ENCODE measurements at places on chromosomes 4 and X. TPM values are rescaled to one million over a fixed set of nuclear protein-coding genes. Genes with fewer than 3 reads are reported as not detected.

GRCh38 chr4:101337688-101338087 is 9.6 kb downstream of the PPP3CA start:
- no peak for DNase-seq

Gene CBLL2
- total RNA-seq, result not detected

Gene ARAP2
- 2.9 TPM for total RNA-seq

Gene PNMA6A
- 1.4 TPM for total RNA-seq

DNA sequence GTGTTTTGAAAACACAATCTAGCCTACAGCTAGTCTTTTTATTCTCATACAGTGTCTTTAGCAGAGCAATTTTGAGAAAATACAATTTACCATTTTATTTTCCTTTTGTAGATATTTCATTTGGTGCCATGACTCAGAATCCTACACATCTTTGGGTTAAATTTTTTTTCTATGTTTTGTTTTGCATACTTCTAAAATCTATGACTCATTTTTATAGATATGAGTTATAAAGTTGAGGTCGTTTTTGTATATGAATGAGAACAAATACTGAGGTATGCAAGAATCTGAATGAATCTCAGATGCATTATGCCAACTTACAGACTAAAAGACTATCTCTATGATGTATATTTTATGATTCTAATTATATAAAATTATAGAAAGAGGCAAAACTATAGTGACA is 206.5 kb upstream of the ANXA10 start:
- no peak for DNase-seq

Gene DDX53
- not detected for total RNA-seq

GRCh38 chrX:3257471-3257870 is 89.0 kb downstream of the MXRA5 start:
- DNase-seq, result no peak

- DNase-seq, result no peak
These were observed 148.8 kb downstream of the MGST2 start for GRCh38 chr4:139814323-139815015.

DNA sequence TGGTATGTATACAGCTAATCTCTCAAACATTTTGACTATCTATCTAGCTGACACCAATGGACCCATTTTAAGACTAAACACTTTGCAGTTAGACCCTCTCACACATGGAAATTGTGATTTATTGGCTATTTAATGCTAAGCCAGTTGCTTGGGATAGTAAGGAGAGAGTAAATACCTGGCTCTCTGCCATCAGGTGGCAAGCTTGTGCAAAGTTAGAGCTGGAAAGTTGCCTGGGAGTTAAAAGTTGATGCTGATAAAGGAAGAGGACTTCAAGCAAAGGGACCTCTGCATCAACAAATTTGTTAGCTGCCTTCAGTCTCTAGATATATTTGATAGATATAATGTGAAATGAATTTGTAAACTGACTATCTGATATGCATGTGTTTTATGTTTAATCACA is 61.1 kb downstream of the PACRGL start:
- no peak for DNase-seq

Gene PDZD4
- 4.5 TPM for total RNA-seq

DNA sequence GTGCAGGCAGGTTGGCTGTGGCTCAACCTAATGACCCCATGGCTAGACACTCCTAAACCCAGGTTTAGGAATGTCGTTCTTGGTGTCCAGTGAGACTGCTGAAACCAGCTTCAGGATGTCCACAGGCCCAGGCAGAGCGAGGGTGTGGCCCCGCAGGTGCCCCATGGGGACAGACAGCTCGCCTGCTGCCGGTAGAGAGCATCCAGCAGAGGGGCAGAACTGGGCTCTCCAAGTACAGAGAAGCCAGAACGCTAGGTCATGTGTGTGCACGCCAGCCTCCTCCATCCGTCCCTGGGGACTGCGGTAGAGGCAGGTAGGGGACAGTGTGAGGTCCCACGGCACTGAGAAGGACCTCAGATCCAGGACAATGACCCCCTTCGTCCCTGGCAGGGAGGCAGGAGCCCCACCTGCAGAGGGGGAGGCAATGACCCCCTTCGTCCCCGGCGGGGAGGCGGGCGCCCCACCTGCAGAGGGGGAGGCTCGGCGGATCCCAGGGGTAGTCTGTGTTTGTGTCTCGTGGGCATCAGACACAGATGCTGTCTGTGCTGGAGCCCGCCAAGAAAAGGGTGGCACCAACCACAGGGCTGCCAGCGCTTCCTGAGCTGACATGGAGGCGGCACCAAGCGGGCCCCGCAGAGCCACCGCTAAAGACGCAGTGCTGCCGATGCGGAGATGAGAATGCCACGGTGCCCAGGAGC is 118.4 kb downstream of the FAM53A start:
- no peak for DNase-seq

- DNase-seq, result no peak
These were observed 74.6 kb downstream of the CORIN start for GRCh38 chr4:47763279-47763678.

Gene SLC6A8
- total RNA-seq, result 229 TPM

DNA sequence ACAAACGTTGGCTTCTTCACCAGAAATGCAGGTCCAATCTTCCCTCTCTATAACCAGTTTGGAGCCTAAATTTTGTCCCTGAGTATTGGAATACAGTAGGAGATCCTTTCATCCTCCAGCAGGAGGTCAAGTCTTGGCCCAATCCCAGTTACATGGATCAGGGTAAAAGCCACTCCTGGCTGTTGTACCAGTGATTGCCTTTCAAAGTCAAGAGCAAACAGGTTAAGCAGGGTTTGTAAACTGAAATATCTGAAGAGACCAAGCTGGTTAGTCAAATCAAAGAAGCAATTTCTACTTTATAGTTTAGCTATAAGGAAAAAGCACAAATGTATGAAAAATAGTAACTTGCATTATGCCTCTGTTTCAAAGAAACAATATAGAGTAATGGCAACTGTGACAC is 329.4 kb downstream of the NAF1 start:
- no peak for DNase-seq

GRCh38 chr4:159266981-159267868 is 164.3 kb downstream of the RAPGEF2 start:
- no peak for DNase-seq

DNA sequence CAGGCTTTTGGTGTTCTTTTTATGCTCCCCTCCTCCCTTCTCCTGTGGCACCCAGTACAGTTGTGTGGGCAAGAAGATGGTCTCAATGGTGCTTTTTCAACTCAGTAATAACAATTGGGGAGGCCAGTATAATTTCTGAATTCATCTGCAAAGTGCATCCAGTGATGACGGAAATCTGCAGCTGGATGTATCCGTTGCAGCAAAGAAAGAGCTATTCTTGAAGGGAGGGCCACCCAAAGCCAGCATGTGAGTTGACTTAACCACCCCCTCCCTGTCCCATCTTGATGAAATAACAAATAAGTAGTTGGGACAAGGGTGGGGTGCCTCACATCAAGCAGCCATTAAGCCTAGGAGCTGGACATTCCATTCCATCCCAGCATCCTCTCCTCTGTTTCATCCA is 30.7 kb downstream of the TSC22D3 start:
- DNase-seq, result no peak

Gene FAM9C
- not detected for total RNA-seq

DNA sequence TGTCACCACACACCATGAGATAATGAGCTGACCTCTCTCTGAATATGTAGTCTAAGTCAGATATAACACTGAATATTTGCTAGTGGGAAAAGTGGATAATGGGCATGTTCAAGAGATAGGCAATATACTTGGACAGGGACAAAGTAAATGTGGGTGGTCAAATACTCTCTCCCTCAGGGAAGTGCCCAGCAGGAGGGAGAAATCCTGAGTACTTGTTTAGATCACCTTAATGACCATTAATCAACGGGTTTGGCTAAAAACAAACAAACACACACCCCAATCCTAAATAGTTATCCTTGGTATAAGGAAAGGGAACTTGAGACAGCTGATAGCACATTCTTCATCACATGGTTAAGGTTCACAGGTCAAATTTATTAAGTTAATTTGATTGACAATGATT is 933.5 kb downstream of the C4orf33 start:
- no peak for DNase-seq

DNA sequence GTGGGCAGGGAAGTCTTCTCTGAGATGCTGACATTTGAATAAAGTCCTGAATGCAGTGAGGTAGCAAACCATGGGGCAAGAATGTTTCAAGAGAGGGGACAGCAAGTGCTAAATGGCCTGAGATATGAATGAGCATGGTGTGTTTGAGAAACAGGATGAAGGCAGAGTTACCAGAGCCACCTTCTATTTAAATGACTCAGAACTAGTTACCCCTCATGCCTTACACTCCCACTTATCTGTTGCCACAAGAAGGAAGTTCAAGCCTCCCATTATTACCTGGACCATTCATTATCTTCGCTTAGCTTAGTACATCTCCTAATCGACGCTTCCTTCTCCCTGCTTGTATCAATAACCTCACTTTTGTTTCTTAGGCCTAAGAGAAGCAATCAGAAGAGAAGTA is 67.7 kb upstream of the STARD8 start:
- no peak for DNase-seq

GRCh38 chr4:90515191-90515590 is 388.0 kb downstream of the CCSER1 start:
- DNase-seq, result no peak

DNA sequence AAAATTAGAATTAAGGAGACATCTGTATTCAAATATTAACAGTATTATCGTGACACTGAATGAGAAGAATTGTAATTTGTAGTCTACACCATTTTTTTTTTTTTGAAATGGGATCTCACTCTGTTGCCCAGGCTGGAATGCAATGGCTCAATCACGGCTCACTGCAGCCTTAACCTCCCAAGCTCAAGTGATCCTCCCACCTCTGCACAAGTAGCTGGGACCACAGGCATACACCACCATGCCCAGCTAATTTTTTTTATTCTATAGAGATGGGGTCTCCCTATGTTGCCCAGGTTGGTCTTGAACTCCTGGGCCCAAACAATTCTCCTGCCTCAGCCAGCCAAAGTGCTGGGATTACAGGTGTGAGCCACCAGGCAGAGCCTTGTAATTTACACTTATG is 24.8 kb downstream of the ELF2 start:
- no peak for DNase-seq
